ENCODE measurements at places on chromosomes 4 and X. TPM values are rescaled to one million over a fixed set of nuclear protein-coding genes. Genes with fewer than 3 reads are reported as not detected.

The DKK2 gene
- 0.91 TPM for polyA plus RNA-seq

The GSX2 gene
- polyA plus RNA-seq, result not detected

The CFAP99 gene
- polyA plus RNA-seq, result not detected

The SGMS2 gene
- 3.6 TPM for polyA plus RNA-seq

The LEF1 gene
- 0.20 TPM for polyA plus RNA-seq

The POU3F4 gene
- not detected for polyA plus RNA-seq

The SPP1 gene
- 20.9 TPM for polyA plus RNA-seq
